ENCODE measurements at places on chromosomes 12 and 14. TPM values are rescaled to one million over a fixed set of nuclear protein-coding genes. Genes with fewer than 3 reads are reported as not detected.

DNA sequence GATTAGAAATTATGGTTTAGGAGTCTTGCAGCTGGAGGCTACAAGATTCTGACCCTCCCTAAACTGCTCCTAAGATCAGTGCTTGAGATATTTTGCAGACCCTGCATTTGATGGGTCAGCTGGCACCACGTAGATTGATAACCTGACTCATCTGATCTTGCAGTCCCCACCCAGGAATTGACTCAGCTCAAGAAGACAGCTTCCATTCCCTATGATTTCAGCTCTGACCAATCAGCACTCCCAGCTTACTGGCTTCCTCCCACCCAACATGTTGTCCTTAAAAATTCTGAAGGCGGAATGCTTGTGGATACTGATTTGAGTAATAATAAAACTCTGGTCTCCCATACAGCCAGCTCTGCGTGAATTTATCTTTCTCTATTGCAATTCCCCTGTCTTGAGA lies 23.2 kb upstream of the MTHFD1 start:
- DNase-seq: no peak

GRCh38 chr14:97319691-97320090 lies 522.5 kb downstream of the VRK1 start:
- no peak for DNase-seq

DNA sequence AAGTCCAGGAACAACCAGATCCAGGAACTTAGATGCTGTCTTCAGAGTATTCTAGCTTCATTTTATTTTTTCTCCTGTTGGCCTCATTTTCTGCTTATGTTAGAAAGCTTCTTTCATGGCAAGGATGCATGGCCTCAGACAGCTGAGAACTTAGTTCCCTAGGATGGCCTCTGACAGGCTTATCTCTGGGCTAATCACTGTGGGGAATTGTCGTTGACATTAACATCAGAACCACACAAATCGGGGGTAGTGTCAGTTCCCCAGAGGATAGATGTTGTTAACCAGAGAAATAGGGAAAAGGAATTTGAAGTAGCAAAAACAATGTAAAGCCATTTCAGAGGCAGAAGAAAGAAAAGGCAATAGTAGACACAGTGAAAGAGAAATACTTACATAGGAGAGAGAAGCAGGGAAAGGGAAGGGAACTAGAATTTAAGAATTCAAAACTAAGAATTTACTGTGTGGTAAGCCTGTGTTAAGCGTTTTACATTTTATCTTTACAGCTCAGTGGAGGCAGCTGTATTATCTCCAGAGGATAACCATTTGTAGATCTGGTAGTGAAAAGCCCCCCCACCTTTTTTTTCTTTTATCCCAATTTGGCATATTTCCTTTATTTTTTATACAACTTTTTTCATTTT lies 21.8 kb downstream of the FUT8 start:
- DNase-seq: no peak

DNA sequence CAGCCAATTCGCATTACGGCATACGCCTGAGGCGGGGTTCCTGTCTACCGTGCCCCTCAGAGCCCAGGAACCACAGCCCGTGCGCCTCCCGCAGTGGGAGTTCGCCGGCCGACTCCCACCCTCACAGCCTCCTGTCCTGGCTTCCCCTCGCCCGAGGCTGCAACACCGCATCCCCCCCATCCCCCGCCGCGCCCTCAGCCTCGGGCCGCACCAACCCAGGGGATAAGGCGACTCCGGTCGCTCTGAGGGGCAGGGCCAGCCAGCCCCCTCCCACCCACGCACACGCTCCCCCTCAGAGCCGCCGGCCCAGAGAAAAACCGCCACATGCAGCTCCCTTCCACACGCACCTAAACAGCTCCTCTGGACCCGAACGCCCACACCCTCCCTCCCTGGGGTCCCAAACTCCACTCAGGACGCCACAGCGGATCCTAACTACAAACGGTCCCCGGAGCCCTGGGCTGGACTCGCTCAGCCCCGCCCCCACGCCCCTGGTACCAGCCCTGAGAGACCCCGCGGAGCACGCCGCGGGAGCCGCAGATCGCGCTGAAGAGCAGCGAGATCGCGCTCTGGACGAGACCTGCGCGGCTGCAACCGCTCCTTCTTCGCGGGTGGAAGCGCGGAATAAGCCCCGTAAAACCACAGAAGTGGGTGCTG lies at the start of gene C14orf39:
Gene C14orf39 (minus strand): TSS at position 466 of the 654 bp plus-strand sequence. CDS start 985 bp downstream, outside the sequence.
- DNase-seq: no peak

- no peak for DNase-seq
These were observed 34.4 kb downstream of the ITPR2 start for GRCh38 chr12:26798640-26799039.

DNA sequence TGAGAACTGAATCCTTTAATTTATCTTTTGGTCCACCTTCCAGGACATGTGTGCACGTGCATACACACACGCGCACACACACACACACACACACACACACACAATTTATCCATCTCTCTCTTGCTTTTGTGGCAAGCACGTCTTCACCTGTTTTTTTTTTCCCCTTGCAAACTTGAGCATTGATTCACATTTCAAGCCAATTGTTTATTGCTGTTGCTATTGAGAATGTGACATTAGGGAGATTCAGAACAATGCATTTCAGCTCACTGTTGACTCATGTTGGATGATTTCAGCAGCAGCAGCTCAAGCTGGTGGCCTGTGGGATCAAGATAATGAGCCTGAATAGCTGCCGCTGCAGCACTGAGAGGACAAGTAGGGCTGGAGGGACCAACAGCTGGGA lies 128.9 kb downstream of the SNAPC1 start:
- no peak for DNase-seq

- no peak for DNase-seq
These were observed 431.7 kb downstream of the NPAS3 start for GRCh38 chr14:33370426-33370825.

DNA sequence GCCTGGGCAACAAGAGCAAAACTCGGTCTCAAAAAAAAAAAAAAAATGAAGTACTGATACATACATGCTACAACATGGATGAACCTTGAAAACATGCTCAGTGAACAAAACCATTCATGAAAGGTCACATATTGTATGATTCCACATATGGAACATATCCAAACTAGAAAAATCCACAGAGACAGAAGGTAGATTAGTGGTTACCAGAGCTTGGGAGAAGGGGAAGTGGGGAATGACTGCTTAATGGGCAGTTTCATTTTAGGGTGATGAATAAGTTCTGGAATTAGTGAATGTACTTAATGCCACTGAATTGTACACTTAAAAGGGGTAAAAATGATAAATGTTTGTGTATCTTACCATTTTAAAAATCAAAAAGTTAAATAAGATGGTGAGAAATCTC lies 2.7 kb downstream of the ITGB7 start:
- DNase-seq: no peak

GRCh38 chr14:73008501-73008900 lies 18.4 kb downstream of the ZFYVE1 start:
- no peak for DNase-seq

GRCh38 chr14:100263141-100263540 lies 24.2 kb downstream of the YY1 start:
- no peak for DNase-seq

- DNase-seq: no peak
These were observed 61.2 kb upstream of the GRIP1 start for GRCh38 chr12:66739940-66740651.

DNA sequence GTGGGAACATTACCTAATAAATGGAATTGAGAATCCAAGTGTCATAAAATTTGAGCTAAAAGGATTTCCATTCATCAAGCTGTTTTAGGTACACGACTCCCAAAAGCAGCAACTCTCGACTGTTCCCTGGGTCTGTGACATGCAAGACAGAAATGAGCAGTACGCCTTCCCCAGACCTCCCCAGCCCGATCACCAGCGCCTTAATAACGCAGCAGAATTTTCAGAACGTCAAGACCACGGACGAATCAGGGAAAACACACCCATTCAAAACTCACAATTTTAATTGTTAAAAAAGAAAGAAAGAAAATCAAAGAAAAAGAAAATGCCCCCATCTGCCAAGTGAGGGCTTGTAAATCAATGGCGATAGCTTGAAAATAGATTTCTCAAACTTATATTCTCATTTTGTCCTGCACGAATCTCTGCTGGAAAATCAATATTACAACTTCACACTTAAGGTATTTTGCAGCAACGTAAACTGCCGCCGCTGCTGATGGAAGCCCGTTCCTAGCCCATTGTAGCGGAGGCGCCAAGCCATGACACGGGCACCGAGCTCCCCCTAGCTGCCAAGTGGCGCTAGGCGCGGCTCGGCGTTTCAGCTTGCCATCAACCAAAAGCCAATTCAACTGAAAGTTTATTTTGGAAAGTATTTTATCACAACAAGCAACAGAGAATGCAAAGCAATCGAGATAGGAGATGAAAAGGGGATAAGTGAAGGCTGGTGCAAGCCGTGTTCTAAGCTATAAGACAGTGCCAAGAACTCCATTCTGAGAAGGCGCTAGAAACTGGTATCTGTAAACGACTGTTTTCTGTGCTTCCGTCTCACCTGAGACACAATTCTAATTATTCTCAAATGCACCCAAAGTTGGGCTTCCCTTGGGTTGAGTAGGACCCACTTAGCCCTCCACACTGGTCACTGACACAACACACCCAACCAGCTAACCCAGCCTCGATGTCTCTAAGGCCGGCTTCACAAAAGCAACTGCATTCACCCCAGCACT lies 5.5 kb downstream of the BCL11B start:
- no peak for DNase-seq

GRCh38 chr12:105072888-105073488 lies 11.3 kb downstream of the ALDH1L2 start:
- DNase-seq: no peak

SLC6A12 gene
- total RNA-seq: not detected

LPCAT3 gene
- total RNA-seq: 27.5 TPM

LRRC43 gene
- total RNA-seq: 0.59 TPM

EFCAB11 gene
- total RNA-seq: 5.4 TPM

SLC5A8 gene
- under 0.01 TPM for total RNA-seq

PPP4R4 gene
- total RNA-seq: 0.21 TPM

SLC39A2 gene
- total RNA-seq: 11.4 TPM

MMP19 gene
- total RNA-seq: 1.7 TPM

EML1 gene
- 22.9 TPM for total RNA-seq

All from esophagus squamous epithelium (tissue), 5 donors.